Glutamatergic neuron (in vitro differentiated cells): ENCODE measurements at places on chromosomes 1 and 21.

GRCh38 chr1:36692465-36693160 is 209.9 kb upstream of the CSF3R start:
- DNase-seq, result no peak

GRCh38 chr1:224498574-224499170 is 64.1 kb upstream of the WDR26 start:
- no peak for DNase-seq

GRCh38 chr1:8154621-8155052 is 128.5 kb upstream of the ERRFI1 start:
- DNase-seq, result no peak

DNA sequence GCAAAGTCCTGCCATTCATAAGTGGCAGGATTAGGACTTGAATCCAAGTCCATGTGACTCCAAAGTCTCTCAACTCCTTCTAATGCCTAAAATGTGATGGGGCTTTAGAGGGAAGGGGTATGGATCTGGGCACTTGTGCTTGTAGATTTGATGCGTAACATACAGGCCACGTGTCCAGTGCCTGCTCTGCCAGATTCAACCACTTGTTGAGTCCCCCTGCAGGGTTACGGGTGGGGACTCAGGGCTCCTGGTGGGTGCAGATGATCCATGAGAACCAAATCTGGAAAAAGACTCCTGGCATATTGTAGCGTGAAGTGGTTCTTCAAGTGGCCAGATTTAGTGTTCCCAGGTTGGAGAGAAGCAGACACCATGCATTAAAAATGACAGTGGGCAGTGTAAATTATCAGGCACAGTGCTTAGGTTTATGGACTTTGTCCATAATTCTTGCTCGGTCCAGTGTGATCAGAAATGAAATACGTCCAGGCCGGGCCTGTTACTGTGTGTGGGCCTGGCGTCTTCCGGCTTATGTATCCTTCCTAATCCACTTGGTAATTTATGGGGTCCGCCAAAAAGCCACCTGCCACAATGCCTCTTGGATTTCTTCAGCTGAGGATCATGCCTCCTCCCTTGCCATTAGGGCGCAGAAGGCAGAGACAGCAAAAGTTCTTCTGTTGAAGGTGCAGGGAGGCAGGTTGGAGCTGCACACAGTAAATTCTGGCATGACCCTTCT is 51.2 kb upstream of the LRP8 start:
- no peak for DNase-seq

- no peak for DNase-seq
Observed at GRCh38 chr21:29538115-29538514, 239.4 kb downstream of the BACH1 start.

DNA sequence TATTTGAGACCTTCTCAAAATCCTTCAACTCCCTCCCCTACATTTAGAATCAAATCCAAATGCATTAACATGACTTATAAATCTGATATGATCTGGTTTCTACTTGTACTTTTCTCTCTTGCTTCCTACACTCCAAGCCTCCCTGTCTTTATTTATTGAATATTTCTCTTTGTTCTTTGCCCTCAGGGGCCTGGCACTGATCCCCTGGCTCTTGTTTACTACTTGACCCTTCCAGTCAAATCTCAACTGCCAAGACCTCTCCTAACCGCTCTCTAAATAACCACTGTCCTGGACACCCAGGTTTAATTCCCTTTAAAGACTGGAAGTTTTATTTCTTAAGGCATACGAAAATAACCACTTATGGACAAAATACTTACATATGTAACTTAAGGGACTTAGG is 248.9 kb downstream of the CHRM3 start:
- DNase-seq, result no peak

GRCh38 chr1:154726443-154726842 is 118.5 kb upstream of the ADAR start:
- DNase-seq, result no peak

GRCh38 chr1:177568622-177569021 is 397.9 kb downstream of the BRINP2 start:
- no peak for DNase-seq

DNA sequence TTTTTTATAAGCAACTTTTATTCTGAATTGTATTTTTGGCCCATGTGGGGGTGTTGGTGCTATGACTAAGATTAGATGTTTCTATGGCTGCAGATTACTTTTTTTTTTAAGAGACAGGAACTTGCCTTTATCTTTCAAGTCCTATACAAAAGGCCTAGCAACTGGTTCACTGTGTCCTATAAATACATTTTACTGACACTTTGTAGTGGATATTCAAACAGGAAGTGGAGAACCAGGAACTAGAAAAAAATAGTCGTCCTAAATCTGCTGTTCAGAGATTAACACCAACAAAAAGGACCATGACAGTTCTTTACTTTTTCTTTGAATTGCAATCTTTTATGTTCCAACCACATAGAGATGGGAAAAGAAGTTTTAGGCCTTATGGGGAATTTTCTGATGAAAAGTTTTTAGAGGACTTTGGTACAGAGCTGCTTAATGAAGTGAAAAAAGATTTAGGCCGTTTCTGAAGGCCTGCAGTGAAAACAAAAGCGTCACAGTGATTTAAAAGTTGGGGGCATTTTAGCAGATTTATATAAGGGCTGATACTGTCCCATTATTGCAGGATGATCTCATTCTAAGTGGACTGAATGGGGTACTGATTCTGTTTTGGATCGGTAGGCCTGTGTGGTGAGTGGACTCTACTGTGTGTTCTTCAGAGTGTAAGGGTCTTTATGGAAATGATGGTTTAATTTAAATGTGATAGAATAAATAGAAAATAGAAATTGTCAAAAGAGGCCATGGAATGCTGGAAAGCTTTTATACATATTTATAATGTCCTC is 136.4 kb upstream of the DEPDC1 start:
- DNase-seq, result no peak

- no peak for DNase-seq
Observed at GRCh38 chr1:3352952-3353331, 101.5 kb upstream of the ARHGEF16 start.

DNA sequence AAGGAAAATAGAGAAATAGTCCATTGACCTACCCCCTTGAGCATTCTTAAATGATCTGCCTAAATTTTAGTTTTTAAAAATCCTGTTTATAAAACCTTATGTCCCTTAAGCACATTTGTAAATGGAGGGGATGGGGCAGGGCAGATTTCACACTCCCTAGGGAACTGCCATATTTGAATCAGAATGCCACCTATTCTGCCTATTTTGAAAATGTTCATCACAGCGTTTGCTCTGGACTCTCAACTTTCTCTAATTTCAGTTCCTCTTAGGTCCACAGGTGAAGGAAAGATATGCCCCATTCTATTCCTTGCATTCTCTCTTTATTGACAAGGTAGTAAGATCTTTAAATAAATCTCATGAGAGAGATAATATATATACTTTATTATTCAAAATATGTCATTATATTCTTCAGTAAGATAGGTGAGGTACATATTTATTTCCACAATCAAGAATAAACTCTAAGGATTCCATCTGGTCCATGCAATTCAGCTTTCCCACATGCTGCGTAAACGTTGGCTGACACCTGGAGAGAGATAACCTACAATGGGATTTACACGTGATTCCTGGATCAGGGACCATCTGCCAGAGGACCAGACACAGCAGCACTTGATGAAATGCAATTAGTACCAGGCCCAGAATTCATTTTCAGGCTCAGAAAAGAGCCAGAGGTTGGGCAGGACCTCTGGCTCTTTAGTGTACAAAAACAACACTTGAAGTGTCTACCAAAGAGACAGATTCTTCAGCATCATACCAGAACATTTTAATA is 1.2 kb upstream of the LPGAT1 start:
- DNase-seq, result no peak

- DNase-seq, result no peak
Observed at GRCh38 chr21:15653710-15654109, 76.1 kb upstream of the USP25 start.

GRCh38 chr1:199336745-199337640 is 690.5 kb upstream of the NR5A2 start:
- no peak for DNase-seq

DNA sequence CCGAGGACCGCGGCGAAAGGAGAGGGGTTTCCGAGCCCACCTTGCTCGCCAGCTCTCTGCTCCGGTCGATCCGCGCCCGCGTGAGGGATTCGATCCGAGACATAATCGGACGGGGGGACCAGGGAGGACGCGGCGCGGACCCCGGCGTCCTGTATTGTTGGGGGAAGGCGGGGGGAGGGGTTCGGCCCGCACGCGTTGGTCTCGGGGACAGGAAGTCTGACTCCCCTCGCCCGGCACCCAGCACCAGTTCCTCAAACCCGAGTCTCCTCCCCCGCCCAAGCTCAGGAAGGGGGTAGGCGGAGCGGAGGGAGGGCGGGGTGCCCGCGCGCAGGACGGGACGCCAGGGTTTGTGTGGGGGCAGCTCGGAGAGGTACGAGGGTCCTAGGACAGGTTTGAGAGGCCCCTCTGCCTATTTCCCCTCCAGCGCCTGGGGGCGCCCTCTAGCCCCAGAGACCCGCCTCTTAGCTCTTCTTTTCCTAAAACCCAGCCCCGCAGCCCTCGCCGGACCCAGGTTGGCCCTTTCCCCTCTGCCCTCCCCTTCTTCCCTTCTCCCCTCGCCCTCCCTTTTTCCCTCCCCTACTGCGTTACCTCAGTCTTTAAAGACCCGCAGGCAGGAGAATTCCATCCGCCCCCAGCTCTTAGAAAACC is at the start of gene ARHGEF2:
ARHGEF2 (minus strand) TSS at position 223 of the 648 bp plus-strand sequence; CDS start at position 103, 120 bp downstream.
- DNase-seq, result peak; percentile 70

- DNase-seq, result no peak
Observed at GRCh38 chr1:204041232-204041767, 31.6 kb upstream of the SOX13 start.

DNA sequence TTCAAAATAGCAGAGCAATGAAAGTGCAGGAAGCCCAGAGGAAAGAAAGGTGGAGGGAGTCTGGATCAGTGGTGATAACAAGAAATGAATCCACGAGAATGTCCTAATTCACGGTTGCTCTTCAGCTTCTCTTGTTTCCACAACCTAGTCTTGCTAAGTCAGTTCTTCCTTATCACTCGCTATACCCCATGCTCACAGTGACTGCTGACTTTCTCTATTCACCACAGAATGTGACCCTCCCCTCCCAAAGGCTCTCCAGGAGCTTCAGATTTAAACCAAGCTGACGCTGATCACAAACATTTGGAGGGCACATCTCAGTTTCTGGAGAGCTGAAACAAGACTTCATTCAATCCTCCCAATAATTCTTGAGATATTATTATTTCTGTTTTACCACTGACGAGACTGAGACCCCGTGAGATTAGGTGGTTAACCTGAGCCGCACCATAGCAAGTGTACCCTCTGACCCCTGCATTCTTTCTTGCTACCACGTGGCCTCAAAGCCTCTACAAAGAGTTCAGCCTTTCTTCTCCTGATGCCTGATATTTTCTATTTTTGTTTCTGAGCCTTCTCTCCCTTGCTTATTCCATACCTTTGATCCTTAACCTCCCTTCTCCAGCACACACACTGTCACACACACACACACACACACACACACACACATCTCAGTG is 10.7 kb upstream of the CCN1 start:
- no peak for DNase-seq

DNA sequence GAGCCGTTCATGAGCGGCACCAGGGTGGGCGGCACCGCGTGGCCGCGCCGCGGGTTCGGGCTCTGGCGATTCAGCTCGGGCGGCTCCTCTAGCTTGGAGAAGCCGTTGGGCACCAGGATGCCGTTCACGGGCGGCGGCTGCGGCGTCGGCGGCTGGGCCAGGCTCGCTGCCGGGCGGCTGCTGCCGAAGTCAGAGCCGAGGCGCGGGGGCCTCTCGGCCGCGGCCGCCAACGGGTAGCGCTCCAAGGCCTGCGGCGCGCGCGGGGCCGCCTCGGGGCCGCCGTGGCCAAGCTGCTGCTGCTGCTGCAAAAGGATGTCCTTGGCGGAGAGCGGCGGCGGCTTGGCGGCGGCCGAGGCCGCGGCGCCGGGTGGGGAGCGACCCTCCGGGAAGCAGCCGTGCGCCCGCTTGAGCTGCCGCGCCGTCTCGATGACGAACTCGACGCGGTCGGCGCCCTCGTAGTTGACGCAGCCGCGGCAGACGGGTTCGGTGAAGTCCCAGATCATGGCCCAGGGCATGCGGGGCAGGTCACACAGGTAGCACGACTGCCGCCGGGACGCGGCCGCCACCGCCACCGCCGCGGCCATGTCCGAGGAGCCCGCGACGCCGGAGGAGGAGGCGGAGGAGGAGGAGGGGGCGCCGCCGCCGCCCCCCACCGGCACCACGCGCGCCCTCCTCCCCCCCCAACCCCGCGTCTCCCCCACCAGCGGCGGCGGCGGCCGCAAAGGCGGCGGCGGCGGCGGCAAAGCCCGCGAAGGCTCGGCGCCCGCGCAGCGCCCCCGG is 877 bp downstream of the IRF2BP2 start:
- peak; percentile 56 for DNase-seq

DNA sequence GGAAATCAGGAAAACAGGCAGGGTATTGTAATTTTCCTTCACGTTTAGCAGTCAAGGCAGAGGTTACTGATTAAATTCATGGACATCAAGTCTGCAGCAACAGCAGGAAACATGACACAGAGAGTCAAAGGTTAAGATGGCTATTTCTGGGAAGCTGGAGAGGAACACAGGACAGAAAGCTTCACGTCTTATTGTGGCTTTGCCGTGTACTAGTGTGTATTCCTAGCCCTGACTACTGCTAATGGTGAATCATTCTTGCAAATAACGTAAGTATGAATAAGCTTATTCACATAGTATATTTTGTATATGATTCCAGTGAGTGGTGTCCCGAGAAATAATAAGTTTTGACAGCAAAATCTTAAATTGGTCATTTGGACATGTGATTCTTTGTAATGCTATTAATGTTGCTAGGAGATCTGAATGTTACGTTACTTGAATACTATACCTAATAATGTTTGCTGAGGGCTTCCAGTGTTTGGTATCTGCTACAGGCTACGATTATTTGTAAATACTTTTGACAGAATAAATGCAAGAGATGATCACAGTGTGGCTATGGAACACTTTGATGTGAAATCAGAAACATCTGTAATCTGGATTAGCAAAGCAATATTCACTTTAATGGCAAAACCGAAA is 77.4 kb downstream of the DISP1 start:
- no peak for DNase-seq
